SJCRH30 (cell line): ENCODE measurements at places on chromosomes 13 and 19.
A peak's percentile ranks its signal among the peaks of the same experiment; 100 is the strongest.

DNA sequence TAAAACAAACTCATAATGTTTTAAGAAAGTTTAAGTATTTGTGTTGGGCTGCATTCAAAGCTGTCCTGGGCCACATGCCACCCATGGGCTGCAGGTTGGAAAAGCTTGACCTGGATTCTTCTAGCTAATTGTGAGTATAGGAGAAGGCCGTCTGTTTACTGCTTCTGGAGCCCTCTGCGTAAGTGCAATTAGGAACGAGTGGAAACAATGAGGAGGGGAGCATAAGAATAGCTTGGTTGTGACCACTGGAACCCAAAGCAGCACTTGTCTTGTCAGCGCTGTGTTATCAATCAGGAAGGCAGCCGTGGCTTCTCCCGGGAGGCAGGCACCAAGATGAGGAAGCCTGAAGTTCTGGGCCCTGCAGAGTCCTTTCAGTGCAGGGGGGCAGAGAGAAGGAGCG lies 110.4 kb upstream of the MBNL2 start:
- no peak for DNase-seq

DNA sequence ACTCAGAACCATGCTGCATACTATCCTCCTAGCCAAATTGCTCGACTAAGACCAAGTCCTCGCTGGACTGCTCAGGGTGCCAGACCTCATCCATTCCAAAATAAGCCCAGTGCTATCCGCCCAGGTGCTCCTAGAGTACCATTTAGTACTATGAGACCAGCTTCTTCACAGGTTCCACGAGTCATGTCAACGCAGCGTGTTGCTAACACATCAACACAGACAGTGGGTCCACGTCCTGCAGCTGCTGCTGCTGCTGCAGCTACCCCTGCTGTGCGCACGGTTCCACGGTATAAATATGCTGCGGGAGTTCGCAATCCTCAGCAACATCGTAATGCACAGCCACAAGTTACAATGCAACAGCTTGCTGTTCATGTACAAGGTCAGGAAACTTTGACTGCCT lies 1.5 kb downstream of the PABPC3 start:
- DNase-seq: no peak

- DNase-seq: no peak
Measured at GRCh38 chr13:29129616-29130015, 309.5 kb downstream of the MTUS2 start.

GRCh38 chr13:75636436-75637180 lies 478 bp downstream of the LMO7 start:
- peak; percentile 19 for DNase-seq

DNA sequence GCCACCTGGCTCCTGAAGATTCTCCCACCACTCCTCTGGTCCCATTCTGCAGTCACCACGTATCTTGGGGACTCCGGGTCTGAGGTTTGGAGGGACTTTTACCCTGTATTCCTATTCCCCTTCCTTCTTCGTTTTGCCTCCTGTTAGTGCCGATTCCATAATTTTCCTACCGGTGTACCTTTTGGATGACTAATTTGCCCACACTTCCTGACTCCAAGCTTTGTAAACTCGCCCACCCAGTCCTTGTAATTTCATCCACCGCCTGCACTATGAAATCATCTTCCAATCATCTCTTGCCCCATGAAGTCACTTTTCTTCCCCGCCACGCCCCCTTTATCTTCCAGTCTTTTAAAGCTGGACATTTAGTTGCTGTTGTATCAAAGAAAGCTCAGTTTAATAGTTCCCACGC lies 572 bp downstream of the UCHL3 start:
- peak; percentile 66 for DNase-seq

- DNase-seq: no peak
Measured at GRCh38 chr19:29483944-29484581, 41.7 kb upstream of the VSTM2B start.

DNA sequence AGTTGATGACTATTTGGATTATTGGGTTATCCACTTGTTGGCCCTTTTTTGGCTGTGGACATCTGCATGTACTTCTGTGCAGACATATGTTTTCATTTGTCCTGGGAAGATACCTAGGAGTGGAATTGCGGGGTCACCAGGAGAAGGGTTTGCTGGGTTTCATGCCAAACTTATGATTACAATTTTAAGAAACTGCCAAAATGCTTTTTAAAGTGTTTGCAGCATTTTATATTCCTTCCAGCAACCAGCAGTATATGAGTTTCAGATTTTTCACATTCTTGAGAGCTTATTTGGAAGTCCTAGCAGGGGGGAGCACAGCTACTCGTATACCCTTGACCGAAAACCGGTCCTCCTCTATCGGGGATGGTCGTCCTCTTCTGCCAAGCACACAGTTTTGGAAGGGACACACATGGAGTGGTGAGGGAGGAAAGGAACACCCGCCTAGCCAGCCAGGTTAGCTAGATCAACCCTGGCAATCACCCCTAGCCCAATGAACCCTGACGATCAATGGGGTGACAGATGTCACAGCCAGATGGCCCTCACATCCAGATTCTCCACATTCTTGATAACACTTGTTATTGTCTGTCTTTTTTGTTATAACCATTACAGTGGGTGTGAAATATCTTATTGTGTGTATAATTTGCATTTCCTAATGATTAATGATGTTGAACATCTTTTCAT lies 26.7 kb upstream of the RNF113B start:
- no peak for DNase-seq

DNA sequence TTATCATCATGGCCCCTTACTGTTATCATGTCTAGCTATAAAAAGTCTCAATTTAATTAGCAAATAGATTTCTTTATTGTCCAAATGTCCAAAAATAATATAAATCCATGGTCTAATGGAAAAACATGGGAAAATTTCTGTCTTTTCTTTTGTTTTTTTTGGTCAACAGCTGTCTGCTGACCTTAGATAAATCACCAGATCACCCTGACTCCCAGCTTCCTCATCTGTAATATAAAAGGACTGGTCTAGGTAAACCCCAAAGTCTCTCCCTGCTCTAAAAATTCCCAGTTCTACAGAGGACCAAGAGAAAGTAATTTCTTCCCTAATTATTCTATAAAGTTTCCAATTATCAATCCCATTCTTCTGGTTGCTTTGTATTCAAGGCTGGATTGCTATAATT lies 30.7 kb upstream of the RCBTB2 start:
- DNase-seq: no peak

- no peak for DNase-seq
Measured at GRCh38 chr19:49497047-49497788, 984 bp downstream of the RPS11 start.
